ENCODE measurements at places on chromosomes 12 and 14.

GRCh38 chr14:89457007-89457406 is 40.0 kb upstream of the FOXN3 start:
- no peak for DNase-seq

GRCh38 chr12:71300772-71301675 is 138.6 kb upstream of the LGR5 start:
- DNase-seq, result no peak

- no peak for DNase-seq
Observed at GRCh38 chr14:102826161-102826560, 48.9 kb downstream of the TRAF3 start.

DNA sequence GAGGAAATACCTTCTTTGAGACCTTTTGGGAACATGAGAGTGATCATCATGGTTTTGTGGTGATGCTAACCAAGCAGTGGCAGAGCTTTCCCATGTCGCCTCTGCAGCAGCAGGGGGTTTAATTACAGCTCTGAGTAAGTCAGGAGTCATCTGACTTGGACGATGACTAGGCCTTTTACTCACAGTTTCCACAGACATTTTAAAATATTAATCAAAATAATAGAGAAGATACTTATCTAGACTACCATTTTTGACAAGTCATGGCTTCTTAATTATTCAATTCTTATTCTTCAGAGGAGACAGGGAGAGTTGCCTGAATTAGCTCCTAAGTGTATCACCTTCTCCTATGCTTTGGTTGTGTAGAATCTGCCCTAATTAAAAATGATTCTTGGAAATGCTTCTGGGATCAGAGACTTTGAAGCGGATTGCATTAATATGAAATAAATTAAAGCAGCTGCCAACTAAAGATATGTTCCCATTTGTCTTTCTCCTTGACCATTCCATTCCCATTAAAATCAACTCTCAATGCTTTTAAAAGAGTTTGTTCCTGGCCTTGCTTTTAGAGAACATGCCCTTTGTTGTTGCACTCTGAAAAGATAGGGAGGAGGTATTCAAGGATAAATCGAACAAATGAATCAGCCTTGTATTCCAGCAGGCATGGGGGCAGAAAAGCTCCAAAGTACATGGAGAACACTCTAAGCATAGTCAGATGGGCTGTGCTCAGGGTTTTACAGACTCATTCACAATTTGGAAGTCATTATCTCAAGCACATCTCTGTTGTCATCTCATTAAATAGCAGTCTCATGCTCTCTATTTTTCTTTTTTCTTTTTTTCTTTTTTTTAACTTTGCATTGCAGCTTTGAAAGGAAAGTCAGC is 7.7 kb upstream of the IFNG-AS1 start:
- no peak for DNase-seq

GRCh38 chr12:113019025-113019424 is 37.5 kb upstream of the DTX1 start:
- no peak for DNase-seq

DNA sequence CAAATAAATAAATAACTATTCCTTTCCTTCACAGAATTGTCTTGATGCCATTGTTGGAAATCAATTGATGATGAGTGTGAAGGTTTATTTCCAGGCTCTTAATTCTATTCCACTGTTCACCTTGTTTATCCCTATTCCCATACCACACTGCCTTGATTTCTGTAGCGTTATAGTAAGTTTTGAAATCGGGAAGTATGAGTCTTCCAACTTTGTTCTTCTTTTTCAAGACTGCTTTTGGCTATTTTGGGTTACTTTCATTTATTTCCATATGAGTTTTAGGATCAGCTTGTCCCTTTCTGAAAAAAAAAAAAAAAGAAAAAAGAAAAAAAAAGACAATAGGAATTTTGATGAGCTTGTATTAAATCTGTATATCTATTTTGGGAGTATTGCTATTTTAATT is 9.3 kb upstream of the CDK2AP1 start:
- no peak for DNase-seq

GRCh38 chr12:27488479-27488878 is 35.5 kb upstream of the PPFIBP1 start:
- DNase-seq, result no peak
